ENCODE measurements at places on chromosomes 12 and 14. TPM values are rescaled to one million over a fixed set of nuclear protein-coding genes. Genes with fewer than 3 reads are reported as not detected.

Gene LRIG3
- polyA plus RNA-seq, result 35.2 TPM

- no peak for DNase-seq
Measured at GRCh38 chr12:130142736-130143135, 19.5 kb upstream of the FZD10 start.

DNA sequence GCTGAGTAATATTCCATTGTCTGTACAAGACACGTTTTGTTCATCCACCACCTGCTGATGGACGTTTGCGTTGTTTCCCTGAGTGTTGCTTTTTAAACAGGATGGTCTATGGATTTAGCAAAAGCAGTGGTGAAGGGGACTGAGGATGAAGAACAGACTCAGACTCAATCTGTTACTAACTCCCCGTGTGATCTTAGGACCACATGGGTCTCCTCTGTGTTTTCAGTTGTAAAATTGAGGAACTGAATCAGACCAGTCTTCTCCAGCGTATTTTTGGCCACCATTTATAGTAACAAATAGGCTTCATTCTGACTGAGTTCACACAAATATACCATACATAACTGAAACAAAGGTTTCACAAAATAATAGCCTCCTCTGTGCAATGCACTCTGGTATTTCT is 85.6 kb downstream of the FOXN3 start:
- no peak for DNase-seq

GRCh38 chr14:79598339-79598738 is 613.0 kb downstream of the DIO2 start:
- DNase-seq, result no peak

GRCh38 chr12:120598674-120599463 is 17.7 kb upstream of the POP5 start:
- DNase-seq, result no peak

GRCh38 chr12:1978078-1978862 is 26.0 kb downstream of the DCP1B start:
- no peak for DNase-seq

- DNase-seq, result no peak
Measured at GRCh38 chr12:8455727-8456360, at the start of gene CLEC6A. Gene CLEC6A, plus strand, starts transcription at chr12:8455962. Its CDS starts 150 bp downstream, at chr12:8456112.
